ENCODE measurements at places on chromosomes 1 and 21.

- DNase-seq: no peak
Observed at GRCh38 chr1:63866084-63866483, 92.3 kb downstream of the ROR1 start.

GRCh38 chr1:98644510-98644909, 17.0 kb upstream of the SNX7 start:
- DNase-seq: no peak

DNA sequence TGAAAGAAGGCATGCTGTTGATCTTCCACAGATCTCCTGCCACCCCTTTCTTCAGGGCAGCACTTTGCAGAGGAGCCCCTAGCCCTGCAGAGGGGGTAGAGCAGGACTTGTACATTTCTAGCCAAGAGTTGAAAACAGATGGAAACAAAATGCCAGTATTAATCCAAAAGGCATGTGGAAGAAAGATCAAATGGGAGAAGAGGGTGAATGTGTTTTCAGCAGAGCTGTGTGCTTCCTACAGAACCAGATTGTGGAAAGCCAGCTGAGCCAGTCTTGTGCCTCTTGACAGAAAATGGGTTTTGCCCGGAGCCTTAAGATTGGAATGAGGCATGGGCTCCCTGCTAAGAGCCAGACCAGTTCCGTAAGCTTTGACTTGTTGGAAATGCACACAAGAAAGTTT, 105.2 kb upstream of the TSPAN2 start:
- no peak for DNase-seq

- no peak for DNase-seq
Observed at GRCh38 chr21:38448671-38449385, 49.4 kb downstream of the ERG start.

DNA sequence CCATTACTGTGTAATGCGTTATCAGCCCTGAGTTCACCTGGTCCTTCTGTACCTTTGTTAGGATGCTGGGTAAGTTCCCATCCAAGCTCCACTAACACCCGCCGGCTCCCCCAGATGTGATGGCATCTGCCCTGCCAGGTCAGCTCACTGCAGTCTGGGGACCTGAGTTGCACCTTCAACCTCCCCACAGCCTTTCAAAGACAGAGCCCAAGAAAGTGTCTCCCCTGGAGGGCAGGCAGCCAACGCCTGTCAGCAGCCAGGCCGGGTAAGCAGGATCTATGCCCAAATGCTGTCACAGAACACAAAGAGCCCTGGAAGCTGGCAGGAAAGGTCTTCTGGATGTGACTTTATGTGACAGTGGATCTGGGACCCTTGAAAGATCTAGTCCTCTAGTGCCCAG, 13.7 kb downstream of the MRAP start:
- DNase-seq: no peak

GRCh38 chr1:2528016-2528415, 1.6 kb upstream of the PANK4 start:
- no peak for DNase-seq

DNA sequence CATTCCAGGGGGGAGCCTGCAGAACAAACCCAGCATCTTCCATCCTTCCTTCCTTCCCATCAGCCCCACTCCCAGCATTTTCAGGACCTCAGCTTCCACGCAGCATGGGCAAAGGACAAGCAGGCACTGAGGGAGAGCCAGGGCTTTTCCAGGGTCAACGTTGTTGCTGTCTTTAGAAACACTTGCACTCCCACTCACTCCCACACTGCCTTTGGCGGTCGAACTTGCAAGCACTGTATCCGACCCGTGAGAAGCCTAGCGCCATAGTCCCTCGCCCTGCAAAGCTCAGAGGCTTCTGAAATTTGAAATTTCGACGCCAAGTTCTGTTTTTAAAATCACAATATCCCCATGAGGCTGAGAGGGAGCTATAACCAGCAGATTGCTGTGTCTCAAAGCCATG, 47.4 kb downstream of the KCNAB2 start:
- no peak for DNase-seq

DNA sequence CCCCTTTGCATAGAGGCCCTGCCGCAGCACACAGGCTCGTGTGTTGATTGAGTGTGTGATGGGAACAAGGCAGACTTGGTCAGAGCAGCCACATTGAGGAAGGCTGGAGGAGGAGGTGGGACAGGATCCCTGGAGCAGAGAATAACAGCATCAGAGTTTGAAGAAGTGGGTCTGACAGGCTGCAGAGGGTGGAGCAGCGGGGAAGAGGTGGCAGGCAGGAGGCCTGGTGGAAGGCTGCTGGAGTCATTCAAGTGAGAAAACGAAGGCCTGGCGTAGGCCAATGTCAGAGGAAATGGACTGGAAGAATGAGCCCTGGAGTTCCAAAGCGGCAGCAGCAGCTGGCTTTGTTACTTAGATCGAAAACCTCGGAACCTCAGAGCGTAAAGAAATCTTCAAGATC, 115.0 kb upstream of the GRIK3 start:
- no peak for DNase-seq

DNA sequence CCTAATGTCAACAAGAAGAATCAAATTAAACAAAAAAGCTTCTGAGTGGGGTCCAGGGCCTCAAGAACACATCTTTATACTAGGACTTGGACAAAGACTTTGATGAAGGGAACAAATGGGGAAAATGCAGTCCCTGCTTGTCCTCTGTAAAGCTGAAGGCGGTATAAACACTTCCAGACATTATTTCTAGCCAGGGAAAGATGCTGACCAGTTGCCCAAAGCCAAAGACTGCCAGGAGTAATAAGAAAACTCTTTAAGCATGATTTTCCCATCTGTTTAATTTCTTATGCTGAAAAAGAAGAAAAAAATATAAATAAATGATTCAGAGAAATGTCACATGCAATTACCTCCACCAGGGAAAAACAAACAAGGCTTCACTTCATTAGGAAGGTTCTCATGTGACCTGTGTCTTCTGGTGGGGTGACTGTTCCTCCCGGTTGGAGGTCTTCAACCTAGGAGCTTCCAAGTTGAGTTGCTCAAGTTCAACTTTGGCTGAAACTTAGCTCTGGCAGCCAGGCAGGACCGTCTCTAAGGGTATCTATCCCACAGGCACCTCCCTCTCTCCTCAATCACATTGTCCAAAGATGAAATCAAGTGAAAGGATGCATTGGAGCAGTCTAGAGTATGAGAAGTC, 65.2 kb upstream of the KCNE2 start:
- DNase-seq: no peak

GRCh38 chr1:33957854-33958253, 94.0 kb downstream of the HMGB4 start:
- no peak for DNase-seq

GRCh38 chr1:205972081-205972480, 28.8 kb upstream of the SLC26A9 start:
- no peak for DNase-seq

- DNase-seq: no peak
Observed at GRCh38 chr1:71080230-71080738, 551 bp downstream of the ZRANB2 start.

DNA sequence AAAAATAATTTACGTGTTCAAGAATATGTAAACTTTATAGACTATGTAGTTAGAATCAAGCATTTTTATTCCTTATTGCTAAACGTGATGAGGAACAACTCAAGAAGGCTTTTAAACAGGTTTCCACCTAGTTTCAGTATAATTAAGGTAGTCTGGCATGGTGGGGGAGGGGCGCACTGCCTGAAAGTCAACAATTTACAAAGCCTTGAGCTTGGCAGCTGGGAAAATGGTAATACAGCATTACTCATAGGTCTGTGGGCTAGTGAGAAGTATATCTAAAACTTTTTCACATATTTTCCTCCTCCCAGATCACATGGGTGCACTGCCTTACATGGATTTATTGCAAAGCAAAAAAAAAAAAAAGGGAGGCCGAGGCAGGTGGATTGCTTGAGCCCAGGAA, 75.2 kb downstream of the EVI5 start:
- DNase-seq: no peak

GRCh38 chr1:56183151-56183550, 396.2 kb downstream of the PLPP3 start:
- DNase-seq: no peak

DNA sequence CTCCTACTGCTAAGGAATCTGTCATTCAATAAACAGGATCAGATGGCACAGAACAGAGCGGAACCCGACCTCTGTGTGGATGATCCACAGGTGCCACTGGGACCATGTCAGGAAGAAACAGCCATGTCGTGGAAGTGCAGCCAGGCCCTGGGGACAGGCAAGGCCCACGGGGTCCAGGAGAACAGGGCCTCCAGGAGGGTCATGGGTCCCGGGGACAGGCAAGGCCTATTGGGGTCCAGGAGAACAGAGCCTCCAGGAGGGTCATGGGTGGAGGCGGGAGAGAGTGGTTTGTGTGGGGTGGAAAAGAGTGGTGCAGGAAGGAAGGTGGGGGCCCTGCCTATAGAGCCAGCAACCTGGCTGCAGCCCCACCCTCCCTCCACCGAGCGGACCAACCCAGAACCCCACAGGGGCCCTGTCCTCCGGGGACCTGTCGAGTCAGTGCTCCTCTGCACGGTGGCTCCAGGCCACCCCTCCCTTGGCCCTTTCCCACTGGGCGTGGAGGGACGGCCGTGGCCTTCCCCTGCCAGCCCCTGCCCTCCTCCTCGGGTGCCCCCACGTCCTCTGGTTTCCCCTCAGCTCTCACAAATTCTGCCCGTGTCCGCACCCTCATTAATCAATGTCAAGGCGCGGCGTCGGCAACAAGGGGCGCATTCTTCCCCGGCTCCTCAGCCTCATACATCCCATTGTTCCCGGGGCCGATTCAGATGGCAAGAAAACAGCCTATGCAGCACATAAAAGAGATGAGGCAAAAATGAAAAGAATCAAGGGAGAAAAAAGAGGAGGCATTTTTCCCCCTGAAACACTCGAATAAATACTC, 146.4 kb downstream of the PRDM16 start:
- no peak for DNase-seq

GRCh38 chr21:33168886-33169285, 60.9 kb upstream of the IFNAR2 start:
- no peak for DNase-seq

DNA sequence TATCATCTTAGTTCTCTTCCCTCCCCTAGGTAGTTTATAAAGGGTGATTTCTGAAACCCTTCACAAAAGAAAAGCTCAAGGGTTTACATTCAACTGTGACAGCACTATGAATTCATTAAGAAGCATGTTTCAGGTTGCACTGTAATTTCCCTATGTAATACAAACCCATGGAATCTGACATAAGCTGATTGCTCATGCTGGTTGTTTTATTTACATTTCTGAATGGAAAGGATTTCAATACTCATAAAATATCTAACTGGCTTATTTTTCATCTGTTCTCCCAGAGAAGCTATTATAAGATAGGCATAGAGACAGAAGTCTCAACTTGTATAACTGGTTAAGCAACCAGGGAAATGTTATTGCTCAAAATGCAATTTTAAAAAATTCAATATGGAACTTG, 20.5 kb downstream of the WNT2B start:
- DNase-seq: no peak

GRCh38 chr1:218478336-218478735, 133.2 kb downstream of the TGFB2 start:
- no peak for DNase-seq
